D341Med (cell line): ENCODE measurements at places on chromosomes 5 and 9.

DNA sequence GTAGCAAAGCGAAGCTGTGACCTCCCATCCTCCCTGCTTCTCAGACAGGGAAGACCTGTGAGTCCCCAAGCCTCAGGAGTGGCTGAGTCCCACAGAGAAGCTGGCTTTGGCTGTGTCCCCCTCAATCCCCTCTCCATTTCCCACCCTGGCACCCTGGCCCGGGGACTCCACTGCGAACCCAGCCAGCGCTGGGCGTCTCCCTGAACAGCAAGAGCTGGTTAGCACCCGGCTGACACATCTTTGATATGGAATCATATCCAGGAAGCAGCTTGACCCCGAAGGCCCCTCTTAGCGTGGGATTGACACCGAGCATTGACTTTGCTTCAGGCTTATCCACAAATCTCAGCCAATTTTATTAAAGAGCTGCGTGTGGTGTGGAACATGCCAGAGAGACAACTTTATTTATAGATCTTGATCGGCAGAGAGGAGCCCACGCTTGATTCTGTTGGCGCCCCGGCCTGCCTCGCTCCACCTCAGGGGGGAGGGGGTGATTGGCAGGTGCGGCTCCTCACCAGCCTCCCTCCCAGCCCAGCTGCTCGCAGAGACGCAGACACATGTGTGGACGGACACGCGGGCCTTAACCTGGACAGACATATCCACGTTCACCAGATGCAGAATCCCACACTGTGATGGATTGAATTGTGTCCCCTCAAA, 120.7 kb upstream of the MVB12B start:
- no peak for DNase-seq

DNA sequence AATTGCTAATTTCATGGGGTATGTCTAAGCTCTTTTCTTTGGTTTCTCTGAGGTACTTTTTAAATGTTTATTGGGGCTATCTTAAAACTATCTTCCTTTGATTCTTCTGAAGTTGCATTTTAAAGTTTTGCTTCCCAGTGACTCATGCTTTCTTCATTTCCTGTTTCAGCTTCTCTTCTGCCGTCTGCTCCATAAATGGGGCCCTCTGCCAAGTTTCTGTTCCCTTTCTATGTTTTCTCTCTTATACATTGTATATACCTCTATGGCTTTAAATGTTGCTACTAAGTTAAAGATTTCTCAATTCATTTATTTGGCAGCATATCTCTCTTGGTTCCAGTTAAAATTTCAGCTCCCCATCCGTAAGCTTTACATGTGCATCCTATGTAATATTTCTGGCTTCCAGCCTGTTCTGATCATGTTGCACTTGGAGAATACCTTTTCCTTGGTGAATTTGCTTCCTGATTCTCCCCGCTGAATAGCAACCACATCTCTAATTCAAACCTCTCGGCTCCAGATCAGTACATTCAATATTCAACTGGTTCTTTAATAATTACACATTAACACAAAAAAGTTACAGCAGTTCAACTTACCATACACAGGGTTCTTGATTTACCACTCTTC, 125.3 kb downstream of the ST8SIA4 start:
- DNase-seq: no peak

- DNase-seq: no peak
These were observed 45.4 kb downstream of the ZNF608 start for GRCh38 chr5:124701016-124701415.

DNA sequence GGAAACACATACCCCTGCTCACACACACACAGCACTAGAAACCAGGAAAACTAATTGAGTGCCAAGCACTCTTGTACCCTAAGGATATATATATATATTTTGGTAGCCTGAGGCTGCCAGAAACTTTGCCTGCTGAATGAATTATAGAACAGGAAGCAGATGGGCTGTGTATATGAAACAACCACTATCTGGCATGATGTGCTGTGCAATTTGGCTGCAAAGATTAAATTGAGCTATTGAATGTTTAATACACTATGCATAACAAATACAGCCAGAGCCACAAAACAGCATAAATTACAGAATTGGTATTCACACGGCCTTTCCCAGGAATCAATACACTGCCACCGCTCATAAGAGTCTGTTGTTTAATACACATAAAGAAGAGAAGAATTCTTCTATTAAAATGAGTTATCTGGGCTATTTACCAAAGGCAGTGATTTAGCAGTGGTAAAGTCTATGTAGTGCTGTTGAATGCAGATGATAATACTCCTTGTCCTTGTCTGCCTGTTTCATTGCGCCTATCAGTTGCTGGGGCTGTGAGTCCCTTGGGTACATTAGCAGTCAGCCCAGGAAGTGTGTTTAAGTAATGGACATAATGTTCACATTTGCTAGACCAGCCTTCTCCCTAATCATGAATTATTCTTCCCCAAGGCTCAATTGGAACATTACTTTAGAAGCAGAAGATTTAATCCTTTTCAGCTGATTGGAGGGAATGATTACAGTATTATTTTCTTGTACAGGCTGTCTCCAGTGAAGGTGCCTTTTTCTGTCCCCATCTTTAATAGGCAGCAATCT, 294.3 kb downstream of the TLE1 start:
- no peak for DNase-seq

DNA sequence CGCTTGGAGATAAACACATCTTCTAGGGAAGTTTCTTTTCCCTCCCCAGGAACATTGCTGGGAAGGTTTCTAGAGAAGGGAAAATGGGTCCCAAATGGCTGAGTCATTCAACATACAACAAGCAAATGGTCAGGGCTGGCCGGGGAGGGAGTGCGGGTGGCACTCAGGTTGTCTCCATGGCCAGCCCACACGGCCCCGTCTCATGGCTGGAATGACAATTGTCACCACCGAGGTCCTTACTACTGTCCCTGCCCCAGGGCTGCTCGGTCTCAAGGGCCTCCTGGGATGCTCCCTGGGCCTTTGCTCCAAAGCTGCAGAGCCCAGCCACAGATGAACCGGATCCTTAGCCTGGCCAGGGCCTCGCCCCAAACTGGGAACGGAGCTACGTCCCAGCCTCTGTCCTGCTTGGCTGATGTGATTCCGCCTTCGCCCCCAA, 121.9 kb downstream of the FGF18 start:
- no peak for DNase-seq

- DNase-seq: no peak
These were observed 75.7 kb upstream of the SMARCA2 start for GRCh38 chr9:1939466-1939865.

DNA sequence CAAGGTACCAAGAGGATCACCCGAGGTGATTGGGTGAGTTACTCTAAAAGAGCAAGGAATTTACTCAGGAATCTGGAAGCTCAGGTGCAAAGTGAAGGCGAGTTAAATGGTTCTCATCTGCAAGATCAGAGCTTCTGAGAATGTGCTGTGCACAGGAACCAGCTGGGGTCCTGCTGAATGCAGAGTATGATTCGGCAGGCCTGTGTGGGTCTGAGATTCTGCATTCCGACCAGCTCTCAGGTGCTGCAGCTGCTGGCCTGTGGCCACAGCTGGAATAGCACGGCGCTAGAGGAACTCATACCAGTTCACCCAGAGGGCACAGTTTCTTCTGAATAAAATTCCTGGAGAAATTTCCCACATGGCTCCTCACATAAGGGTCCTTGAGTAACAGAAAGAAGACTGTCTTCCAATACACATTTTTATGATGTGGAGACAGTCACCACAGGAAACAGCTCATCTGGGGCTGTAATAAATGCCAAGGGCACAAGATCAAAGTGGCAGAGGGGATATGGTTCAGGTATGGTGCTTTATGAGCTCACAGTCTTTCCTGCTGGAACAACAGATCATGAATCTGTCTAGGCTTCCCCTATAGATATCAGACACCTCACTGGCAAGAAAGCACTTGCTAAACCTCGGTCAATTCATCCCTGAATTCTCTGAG, 83.9 kb downstream of the PTPN3 start:
- no peak for DNase-seq

DNA sequence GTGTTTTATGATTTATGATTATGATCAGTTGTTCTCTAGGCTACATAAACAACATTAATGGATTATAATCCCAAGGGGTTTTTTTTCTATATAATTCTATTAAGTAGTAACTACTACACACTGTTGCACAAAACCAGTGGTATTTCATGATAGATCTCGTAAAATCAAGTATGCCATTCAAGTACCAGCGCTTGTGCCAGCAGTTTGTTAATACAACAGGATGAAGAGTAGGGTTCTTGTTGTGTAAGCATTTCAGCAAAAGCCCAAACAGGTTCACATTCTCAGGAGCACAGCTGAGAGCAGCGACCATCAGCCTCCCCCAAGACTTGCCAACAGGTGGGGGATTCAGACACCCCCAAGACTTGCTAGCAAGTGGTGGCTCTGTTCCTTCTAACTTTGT, 88.8 kb downstream of the CTNND2 start:
- no peak for DNase-seq

GRCh38 chr5:10372726-10373709, 19.5 kb downstream of the MARCHF6 start:
- DNase-seq: no peak

DNA sequence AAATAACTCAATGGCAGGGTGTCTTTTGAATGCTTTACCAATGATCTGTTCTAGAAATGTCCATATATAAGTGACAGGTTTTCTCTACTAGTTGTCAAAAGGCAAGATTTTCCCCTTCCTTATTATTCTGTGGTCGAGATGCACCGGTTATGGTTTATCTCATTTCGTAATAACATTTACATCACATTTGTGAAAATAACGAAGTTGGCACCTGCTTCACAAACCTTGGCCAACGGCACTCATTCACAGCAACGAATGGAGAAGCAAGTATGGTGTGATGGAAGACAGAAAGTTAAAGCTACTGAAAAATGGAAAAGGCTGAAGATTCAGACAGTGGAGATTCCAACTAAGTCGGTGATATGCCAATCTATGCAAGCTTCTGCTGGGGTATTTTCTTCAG, 235.8 kb downstream of the KCTD16 start:
- no peak for DNase-seq

DNA sequence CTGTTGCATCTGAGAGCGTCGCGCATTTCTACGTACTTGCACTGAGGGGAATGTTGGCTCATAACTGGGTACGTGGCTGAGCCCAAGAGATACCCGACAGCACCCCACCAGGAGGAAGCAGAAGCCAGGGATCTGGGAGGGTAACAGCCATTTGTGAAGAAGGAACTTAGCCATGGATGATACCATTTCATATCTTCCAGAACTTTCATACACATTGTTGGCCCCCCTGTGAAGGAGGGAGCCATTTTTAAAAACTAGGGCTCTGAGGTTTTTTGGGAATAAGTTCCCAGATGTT, 101.4 kb upstream of the SLC44A1 start:
- no peak for DNase-seq

DNA sequence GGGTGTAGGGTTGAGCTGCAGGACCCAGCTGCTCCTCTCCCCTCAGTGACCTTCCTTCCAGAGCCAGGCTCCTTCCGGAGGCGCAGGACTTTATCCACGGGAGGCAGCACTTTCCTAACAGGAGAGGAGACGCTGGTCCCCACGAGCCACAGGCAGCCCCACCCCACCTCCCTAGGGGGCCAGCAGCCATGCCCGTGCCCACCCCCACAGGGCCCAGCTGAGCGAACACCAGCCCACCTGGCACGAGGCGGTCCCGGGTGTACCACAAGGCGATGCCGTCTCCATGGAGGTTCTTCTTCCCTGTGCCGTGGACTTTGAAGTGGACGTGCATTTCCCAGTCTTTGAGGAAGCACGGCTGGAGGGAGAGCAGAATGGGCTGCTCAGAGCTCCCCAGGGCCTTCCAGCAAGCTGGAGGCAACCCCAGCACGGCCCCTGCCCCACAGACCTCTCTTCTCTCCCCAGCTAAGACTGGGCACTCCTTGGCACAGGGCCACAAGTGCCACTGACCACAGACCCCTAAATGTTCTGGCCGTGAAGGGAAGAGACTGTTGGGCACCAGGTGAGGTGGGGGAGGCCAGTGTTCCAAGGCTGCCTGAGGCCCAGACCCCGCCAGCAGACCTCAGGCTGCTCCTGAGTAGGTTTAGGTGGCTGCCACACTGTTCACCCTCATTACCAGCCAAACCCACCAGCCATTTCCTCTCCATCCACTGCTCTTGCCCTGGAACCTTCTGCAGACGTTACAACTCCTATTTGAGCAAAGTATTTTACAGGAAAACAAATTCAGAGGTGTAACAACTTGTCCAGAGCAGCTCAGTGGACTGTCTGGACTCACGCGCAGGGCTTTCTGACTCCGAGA, 13.0 kb downstream of the LMAN2 start:
- no peak for DNase-seq

DNA sequence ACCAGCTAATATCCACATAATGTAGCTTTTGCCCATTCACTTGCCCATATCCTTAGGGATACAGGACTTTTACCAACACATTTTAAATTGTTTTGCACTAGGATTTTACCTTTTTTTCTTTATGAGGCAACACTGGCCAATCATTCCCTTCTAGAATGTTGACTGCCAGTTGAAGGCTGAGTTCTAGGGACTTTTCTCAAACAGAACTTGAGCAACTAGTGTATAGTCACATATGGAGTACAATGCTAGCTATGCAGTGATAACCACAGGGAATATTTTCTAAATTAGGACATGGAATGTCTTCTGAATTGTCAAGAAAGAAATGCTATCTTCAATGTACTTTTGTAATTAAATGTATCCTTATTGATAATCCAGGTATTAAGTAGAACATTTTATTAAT, 133.6 kb downstream of the OXCT1 start:
- DNase-seq: no peak

DNA sequence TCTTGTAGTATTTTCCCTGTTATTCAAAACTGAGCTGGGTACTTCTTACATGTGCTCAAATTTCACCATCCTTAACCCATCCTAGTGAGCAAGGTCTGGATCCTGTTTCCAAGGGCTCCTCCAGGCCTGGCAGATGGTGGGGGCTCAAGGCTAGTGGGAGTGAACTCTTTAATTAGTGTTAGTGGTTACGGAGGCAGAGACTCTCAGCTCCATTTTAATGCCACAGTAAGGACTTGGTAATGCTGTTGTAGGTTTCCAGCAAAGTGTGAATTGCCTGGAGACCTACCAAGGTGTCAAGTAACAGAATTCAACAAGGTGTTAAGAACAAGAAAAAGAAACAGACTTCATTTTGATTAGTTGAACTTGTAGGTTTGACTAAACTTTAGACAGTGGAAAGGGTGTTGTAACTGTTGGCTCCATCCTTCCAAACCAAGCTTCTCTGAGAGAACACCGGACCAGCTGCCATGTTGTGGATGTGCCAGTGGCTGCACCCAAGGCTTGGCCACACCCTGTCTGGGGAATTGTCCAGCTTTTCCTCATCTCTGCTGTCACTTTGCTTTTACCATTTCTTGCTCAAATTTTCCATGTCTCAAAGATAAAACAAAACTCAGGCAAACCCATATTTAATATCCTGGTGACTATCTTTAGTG, 98.7 kb downstream of the ADCY2 start:
- no peak for DNase-seq

GRCh38 chr9:74499770-74500583, 2.8 kb downstream of the RORB start:
- no peak for DNase-seq

DNA sequence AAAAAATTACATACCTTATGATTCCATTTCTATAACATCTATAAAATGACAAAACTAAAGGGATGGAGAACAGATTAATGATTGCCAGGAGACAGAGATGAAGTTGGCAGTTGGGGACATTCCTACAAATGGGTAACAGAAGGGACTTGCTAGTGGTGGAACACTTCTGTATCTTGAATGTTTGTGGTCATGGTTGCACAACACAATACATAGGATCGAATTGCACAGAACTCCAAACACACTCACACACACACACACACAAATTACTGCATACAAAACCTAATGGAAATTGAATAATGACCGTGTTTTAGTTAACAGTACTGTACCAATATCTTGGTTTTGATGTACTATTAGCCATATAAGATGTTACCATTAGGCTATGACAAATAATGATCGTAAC, 330.7 kb upstream of the POU5F2 start:
- DNase-seq: no peak
